ENCODE measurements at places on chromosomes 3 and 15.

- DNase-seq: peak; percentile 76
Measured at GRCh38 chr3:120448756-120449155, 2.0 kb downstream of the FSTL1 start.

- no peak for DNase-seq
Measured at GRCh38 chr15:63906266-63906584, 72.5 kb upstream of the HERC1 start.

DNA sequence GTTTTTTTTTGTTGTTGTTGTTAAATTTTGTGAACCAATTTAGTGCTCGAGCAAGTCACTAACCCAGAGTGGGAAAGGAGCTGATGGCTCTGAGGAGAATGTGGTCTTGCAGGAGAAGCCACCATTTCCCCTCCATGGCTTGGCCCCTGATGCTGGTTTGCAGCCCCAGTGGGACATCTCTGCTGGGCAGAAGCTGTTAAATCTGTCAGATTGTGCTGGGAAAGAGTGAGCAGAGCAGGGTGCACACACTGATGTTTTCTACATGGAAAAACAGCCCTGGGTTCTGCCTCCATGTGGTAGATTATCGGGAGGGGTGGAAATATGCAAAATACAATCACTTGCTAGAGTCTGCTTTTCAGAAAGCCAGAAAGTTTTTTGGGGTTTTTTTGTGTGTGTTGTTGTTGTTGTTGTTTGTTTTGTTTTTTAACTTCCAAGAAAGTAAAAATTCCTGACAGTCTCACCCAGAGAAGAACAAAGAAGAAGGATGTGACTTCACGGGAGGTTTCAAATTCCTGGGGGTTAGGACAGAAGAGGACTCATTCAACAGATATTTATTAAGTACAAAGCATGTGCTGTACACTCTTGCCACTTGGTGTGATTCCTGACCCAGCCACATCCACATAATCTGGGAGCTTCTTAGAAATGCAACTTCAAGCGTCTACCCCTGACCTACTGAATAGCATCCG lies 133.7 kb downstream of the FOXB1 start:
- DNase-seq: no peak

- DNase-seq: no peak
Measured at GRCh38 chr15:68010361-68011153, 43.6 kb upstream of the PIAS1 start.

GRCh38 chr15:43361313-43361903 lies 9.4 kb downstream of the ZSCAN29 start:
- no peak for DNase-seq

- DNase-seq: no peak
Measured at GRCh38 chr3:134644731-134645514, 5.9 kb downstream of the KY start.

DNA sequence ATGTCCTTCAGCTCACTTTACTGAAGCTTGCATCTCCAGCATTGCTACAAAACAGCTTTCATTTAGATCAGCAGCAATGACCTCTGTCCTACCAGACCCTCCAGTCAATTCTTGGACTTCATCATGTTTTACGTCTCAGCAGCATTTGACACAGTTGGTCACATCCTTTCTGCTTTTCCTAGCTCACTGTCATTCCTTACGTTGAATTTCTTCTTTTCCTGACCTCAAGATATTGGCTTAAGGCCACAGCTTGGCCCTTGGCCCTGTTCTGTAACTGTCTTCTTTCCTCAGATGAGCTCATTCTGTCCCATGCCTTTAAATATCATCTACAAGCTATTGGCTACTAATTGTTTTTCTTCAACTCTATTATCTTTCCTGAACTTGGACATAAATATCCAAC lies 576.2 kb upstream of the KCNMB2 start:
- DNase-seq: no peak

GRCh38 chr3:51974963-51975851 lies at the start of gene ABHD14A:
Gene ABHD14A, plus strand, starts transcription at chr3:51975064. Its CDS starts 72 bp downstream, at chr3:51975136.
- DNase-seq: no peak

DNA sequence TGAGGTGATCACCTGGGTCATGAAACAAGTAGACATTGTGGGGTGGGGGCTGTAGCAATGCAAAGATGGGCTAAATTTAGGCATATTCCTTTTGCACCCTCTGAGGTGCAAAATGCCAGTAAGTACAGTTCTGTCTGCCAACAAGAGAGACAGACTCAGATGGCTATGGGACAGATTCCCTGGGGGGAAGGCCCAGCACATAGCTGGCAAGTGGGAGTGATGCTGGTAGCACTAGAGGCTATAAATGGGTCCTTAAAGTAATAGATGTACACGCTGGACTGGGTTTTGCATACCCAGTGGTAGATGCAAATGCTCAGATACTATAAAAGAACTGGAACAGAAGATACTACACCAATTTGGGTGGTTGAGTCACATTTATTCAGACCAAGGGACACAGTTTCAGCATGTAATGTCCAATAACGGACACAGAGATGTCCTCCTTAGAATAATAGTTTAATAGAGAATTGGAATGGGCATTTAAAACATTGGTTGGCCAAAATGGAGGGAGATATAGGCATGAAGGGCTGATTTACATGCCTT lies 67.4 kb upstream of the RNU6-1 start:
- DNase-seq: no peak

GRCh38 chr3:11610700-11611275 lies 32.9 kb downstream of the VGLL4 start:
- DNase-seq: no peak

- DNase-seq: no peak
Measured at GRCh38 chr3:152291649-152292066, 22.9 kb downstream of the MBNL1 start.

- no peak for DNase-seq
Measured at GRCh38 chr3:150745832-150746231, 17.1 kb downstream of the SIAH2 start.

- DNase-seq: no peak
Measured at GRCh38 chr3:59310736-59311135, 260.9 kb upstream of the CFAP20DC start.

DNA sequence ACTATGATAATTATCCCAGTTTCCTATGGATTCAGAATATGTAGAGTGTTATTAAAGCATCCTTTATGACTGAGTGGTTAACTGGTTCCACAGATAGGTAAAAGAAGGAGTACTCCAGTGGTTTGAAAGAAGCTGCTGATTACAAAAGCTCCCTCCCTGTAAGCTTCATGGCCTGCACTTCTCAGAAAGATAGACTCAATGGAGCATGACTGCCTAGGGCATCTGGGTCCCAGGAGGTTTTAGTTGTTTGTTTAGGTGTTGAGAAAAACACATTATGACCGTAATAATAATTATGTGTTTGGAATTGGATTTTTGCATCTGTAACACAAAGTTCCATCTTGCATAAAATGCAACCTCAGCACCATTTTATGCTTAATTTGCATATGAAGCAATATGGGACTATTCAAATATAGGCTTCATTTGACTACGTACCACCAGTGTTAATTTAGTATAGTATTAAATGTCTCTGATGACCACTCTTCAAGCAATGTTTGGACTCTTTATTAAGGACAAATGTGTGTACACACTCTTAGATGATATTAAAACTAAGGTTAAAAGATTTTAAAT lies 121.1 kb downstream of the ROBO2 start:
- no peak for DNase-seq

- DNase-seq: peak; percentile 59
Measured at GRCh38 chr15:52651868-52652267, 27.3 kb downstream of the ATOSA start.

DNA sequence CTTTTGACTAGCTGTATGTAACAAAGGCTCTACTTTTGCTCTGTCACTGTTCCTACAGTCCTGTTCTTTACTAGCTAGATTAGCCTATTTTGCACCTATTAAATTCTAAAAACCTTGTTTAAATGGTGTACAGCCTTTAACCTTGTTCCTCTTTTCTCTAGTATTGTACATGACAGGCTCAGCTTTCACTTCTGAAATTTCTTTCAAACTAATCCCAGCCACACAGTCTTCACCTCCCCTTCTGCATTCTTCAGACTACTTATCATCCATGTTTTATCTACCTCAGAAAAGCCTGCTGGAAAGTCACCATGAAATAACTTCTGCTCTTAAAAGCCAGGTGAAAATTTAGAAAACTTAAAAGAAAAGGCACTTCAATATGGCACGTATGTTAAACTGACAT lies 122.4 kb downstream of the NECTIN3 start:
- DNase-seq: no peak

GRCh38 chr3:117052395-117052794 lies 342.8 kb downstream of the TUSC7 start:
- DNase-seq: peak; percentile 15

DNA sequence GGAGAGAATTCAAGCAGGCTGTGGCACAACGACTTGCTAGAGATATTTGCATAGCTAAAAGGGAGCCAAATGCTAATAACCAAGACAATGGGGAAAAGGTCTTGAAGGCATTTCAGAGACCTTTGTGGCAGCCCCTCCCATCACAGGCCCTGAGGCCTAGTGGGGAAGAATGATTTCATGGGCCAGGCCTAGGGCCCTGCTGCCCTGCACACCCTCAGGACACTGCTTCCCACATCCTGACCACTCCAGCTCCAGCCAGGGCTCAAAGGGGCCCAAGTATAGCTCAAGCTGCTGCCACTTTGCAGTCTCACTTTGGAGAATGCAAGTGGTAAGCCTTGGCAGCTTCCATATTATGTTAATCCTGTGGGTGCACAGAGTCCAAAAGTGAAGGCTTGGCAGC lies 21.5 kb upstream of the PTPN23 start:
- no peak for DNase-seq

GRCh38 chr3:14266361-14266760 lies 87.7 kb downstream of the LSM3 start:
- peak; percentile 73 for DNase-seq

DNA sequence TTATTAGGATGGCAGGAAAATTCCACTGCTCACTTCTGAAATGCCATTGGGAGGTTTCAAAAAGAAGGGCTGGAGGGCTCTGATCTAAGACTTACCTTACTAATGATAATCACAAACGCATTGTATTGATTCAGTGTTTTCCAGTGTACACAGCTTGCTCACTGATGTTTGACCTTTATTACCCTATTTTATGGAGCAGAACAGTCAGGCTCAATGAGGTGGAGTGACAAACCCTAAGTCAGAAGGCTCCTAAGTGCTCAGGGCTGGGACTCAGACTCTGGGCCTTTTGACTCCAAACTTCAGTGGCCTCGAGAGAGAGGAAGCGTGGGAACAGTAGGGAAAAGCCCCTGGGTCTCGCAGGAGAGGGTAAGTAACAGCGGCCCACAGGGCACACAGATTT lies 20.3 kb upstream of the RAD18 start:
- DNase-seq: no peak

GRCh38 chr15:73965094-73965757 lies 26.9 kb downstream of the STOML1 start:
- no peak for DNase-seq

DNA sequence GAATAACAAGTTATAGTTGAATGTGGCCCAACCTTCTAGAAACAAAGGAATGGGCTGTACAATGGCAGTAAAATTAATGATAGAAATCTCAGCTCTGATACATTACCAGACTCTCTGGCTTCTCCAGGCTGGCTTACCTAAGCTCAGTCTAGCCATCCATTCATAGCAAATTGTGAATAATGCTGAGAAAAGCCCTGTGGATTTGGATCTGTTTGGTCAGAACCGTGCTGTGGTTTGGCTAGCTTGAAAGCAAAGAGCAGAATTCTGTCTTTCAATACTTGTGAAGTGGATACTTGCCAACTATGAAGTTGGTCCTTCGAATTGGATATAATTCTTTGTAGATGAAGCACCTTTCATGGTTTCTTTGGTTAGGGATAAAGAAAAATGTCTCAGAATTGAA lies 199.1 kb downstream of the EPHA3 start:
- no peak for DNase-seq

GRCh38 chr15:99473981-99474906 lies 91.5 kb upstream of the MEF2A start:
- no peak for DNase-seq

DNA sequence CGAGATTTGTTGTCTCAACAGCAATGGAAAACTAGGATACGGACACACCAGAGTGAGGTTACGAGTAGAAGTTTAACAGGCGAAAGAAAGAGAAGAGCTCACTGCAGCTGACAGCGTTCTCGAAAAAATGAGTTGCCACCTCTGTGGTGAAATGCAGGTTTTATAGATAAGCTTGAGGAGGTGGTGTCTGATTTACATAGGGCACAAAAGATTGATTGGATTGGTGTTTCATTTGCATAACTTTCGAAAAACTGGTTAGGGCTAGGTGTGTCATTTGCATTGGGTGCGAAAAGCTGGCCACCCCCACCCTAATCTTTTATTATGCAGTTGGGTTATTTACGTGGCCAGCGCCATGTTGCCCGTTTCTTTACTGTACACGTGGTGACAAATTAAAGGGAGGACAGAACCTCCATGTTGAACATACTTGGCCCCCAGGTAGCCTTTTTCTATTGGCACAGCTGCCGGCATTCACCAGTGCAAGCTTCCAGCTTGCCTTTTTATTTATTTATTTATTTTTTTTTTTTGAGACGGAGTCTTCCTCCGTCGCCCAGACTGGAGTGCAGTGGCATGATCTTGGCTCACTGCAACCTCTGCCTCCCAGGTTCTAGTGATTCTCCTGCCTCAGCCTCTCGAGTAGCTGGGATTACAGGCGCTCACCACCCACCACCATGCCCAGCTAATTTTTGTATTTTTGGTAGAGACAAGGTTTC lies 8.3 kb downstream of the IFT122 start:
- DNase-seq: no peak

DNA sequence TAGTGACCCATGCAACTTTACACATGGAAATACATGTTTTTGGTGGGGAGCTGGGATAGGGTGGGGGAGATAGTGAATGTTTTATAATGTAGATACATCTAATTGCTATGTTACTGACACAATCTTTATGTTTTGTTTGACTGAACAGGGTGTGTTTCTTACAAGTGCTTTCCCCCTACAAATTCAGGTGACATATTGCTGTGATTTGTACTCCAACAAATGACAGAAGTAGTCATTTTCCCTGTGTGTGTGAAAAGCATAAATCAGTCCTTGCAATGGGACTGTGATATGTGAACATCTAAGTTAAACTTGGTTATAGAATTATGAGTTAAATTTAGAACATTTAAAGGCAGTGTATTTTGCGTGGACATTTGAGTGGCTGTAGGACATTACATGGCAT lies 27.3 kb downstream of the OTOL1 start:
- DNase-seq: no peak

GRCh38 chr3:116154389-116154788 lies 290.9 kb downstream of the LSAMP start:
- no peak for DNase-seq

GRCh38 chr3:124088801-124089200 lies 96.9 kb upstream of the ROPN1 start:
- DNase-seq: no peak

GRCh38 chr3:150931745-150932144 lies 26.5 kb upstream of the MINDY4B start:
- no peak for DNase-seq

GRCh38 chr15:91050128-91050455 lies 27.7 kb upstream of the VPS33B start:
- DNase-seq: no peak

GRCh38 chr3:63349583-63350573 lies 71.8 kb downstream of the SYNPR start:
- no peak for DNase-seq

DNA sequence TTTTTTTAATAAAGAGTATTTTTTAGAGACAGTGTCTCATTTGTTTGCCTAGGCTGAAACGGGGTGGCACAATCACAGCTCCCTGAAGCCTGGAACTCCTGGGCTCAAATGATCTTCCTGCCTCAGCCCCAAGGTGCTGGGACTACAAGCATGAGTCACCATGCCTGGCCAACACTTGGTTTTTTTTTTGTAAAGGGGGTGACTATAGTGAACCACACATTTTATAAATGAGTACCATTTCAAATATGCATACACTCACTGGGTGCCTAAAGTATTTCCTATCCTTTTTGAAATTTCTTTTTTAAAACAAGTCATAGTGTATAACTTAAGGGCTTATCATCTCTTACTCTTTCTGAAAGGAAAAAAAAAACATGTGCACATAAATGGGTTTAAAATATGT lies 325.2 kb upstream of the MEIS2 start:
- DNase-seq: no peak
